ENCODE measurements at places on chromosomes 5 and 9. TPM values are rescaled to one million over a fixed set of nuclear protein-coding genes. Genes with fewer than 3 reads are reported as not detected.

Gene IFNE
- not detected for total RNA-seq

GRCh38 chr9:120837921-120838320 lies 4.8 kb downstream of the PSMD5 start:
- no peak for DNase-seq
- H3K27me3 ChIP-seq, result no peaks in the 10 kb centered on the region

GRCh38 chr5:132099905-132100304 lies 26.3 kb downstream of the CSF2 start:
- DNase-seq, result no peak
- peaks cover 1% of the 10 kb centered on the region for H3K36me3 ChIP-seq
- peak overlapping the region; percentile 93 for H3K27ac ChIP-seq
- no peaks in the 10 kb centered on the region for H3K27me3 ChIP-seq

- peaks cover 5% of the 10 kb centered on the region for H3K27me3 ChIP-seq
- no peak for DNase-seq
- H3K4me3 ChIP-seq, result no peak overlapping the region
- H3K27ac ChIP-seq, result no peak overlapping the region
- H3K36me3 ChIP-seq, result no peaks in the 10 kb centered on the region
These were observed 106.6 kb upstream of the DAP start for GRCh38 chr5:10867389-10868303.

DNA sequence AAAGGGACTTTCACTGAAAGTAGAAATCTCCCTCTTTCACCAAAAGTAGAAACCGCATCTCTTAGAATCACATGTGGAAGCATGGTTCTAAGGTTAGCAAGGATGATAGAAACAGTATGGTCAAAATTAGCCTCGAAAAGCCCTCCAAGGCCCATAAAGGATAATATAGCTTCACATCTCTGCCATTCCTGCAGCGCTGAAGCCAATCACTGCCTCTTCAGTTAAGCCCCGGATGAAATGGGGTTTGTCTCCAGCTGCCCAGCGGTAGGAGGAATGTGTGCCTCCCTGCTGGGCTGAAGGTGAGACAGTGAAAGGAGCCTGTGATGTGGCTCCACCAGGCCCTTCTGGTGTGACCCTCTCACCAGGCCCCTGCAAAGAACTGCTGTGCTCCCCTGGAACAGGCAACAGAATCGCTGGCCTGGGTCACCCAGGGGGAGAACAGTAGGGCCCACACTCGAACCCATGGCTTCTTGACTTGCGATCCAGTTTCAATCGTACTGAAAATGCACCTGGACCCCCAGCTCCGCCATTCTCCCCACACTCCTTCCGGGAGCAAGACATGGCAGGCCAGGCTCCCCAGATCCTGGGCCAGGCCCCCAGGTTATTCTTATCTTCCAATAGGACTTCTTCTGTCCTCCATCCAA lies 47.2 kb downstream of the CAMK2A start:
- H3K27me3 ChIP-seq, result no peaks in the 10 kb centered on the region
- H3K36me3 ChIP-seq, result no peaks in the 10 kb centered on the region
- no peak overlapping the region for H3K4me3 ChIP-seq
- H3K4me1 ChIP-seq, result no peaks in the 10 kb centered on the region
- H3K27ac ChIP-seq, result no peak overlapping the region

DNA sequence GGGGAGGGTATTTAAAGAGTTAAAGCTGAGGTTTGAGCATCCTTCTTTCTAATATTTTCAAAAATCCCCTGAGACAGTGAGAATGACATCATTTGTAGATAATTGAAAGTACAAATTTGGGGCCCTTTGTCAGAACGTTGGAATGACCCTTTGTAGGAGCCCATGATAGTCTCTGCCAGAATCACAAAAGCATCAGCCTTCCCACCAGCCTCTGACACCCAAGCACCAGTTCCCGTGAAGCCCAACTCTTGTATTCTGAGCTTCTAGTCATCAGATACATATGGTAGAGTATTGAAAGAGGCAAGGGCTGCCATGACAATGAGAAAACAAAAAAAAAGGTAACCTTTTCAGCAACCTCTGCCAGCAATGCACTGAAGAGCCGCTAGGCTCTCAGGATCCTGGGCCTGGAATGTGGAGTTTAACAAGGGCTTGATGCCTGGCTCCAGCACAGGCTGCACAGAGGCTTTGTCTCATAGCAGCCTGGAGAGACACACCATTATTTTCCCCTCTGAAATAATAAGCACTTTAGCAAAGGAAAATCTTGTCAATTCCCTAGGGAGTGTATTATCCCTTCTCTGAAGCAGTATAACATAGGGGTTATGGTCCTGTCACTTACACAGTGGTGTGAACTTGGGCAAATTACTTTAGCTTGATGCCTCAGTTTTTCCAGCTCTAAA lies 114.4 kb downstream of the ZNF608 start:
- no peak overlapping the region for H3K4me3 ChIP-seq
- no peak for DNase-seq
- H3K27me3 ChIP-seq, result peaks cover 33% of the 10 kb centered on the region
- H3K4me1 ChIP-seq, result no peaks in the 10 kb centered on the region

- peak overlapping the region; percentile 92 for H3K27ac ChIP-seq
- H3K27me3 ChIP-seq, result no peaks in the 10 kb centered on the region
- no peak for DNase-seq
- H3K36me3 ChIP-seq, result peaks cover 57% of the 10 kb centered on the region
- H3K4me1 ChIP-seq, result peaks cover 97% of the 10 kb centered on the region
- H3K4me3 ChIP-seq, result peak overlapping the region; percentile 20
These were observed 13.3 kb downstream of the LCP2 start for GRCh38 chr5:170284231-170284630.

DNA sequence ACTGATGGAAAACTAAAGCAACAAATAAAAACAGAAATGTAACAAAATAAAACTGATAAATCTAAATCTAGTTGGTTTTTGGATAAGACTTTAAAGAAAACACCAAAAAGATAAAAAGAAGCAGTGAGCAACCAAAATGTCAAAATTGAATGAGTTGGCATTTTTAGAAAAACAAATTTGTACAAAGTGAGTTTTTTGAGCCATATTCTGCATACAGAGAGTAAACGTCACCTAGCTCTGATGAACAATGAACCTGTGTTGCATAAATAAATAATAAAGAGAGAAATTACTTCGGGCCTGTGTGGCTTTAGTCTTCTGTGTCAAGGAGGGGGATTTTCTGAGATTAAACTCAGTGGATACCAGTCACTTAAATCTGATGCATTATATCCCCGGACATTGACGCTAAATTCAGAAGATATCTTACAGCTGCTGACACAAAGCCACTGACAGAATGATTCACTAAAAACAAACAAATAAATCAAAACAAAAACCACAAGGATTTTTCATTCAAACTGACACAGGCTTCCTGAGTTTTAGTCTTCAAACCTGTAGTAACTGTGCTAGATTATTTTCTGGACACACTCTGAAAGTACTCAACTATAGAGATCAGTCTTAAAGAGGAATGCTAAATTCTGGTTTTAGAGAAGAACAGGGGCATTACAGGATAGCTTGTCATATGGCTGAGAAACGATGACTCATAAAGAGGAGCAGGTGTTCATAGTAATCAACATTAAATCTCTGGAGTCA lies 403.5 kb upstream of the ST8SIA4 start:
- no peaks in the 10 kb centered on the region for H3K27me3 ChIP-seq
- DNase-seq, result no peak
- H3K4me3 ChIP-seq, result no peak overlapping the region
- H3K4me1 ChIP-seq, result no peaks in the 10 kb centered on the region
- no peaks in the 10 kb centered on the region for H3K36me3 ChIP-seq

DNA sequence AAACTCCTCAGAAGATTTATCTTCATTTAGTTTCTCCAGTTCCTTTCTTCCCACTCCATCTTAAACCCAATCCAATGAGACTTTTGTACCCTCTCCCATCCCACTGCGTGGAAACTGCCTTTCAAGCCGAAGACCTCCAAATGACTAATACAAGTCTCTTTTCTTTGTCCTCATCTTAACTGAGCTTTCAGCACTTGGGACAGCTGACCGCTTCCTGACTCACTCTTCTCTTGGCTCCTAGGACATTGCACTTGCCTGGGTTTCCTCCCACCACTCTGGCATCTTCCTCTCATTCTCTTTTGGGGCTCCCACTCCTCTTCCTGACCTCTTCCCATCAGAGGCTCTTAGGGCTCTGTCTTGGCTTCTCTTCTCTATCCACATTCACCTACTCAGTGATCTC lies 243.7 kb downstream of the HSPA4 start:
- H3K4me3 ChIP-seq, result no peak overlapping the region
- H3K36me3 ChIP-seq, result no peaks in the 10 kb centered on the region
- DNase-seq, result no peak
- no peaks in the 10 kb centered on the region for H3K27me3 ChIP-seq

Gene PCDHA9
- not detected for total RNA-seq

Gene MRPL36
- total RNA-seq, result 48.1 TPM

DNA sequence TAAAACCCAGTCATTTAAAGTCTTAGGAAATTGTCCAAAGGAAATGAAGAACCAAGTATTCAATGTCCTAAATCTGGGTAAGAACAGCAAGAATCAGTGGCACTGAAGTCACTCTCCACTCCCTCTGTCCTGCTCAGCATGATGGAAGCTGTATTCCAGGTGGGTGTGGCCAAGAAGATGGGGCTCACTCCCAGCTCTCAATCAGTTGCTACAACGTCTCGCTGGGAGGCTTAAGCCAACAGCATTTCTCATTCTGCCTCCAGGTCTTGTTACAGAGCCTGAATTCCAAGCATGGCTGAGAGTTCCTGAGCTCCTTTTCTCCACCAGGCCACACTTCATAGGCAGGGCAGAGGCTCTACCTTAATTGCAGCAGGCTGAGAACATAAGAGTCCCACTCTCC lies 41.2 kb upstream of the TRIO start:
- H3K27ac ChIP-seq, result no peak overlapping the region
- H3K4me3 ChIP-seq, result no peak overlapping the region
- H3K27me3 ChIP-seq, result peaks cover 17% of the 10 kb centered on the region
- DNase-seq, result no peak
- no peaks in the 10 kb centered on the region for H3K4me1 ChIP-seq

GRCh38 chr9:36878986-36879982 lies 154.8 kb downstream of the PAX5 start:
- H3K36me3 ChIP-seq, result no peaks in the 10 kb centered on the region
- peak; percentile 60 for DNase-seq
- H3K4me3 ChIP-seq, result peak overlapping the region; percentile 55

Gene CDC25C
- 22.6 TPM for total RNA-seq

Gene APBA1
- 1.2 TPM for total RNA-seq

DNA sequence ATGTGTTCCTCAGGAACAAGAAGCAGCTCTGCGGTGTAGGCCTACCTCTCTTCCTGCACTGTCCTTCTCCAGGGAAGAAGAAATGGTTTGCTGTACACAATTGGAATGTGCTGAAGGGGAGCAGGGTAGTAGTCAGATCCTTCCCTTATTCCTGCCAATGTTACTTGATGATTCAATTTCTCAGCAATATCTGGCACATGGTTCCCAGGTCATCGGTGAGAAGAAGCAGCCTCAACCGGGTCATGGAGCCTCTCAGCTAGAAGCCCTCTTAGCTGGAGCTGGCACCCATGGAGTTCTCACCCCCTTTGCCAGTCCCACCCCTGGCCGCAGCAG lies 36.9 kb downstream of the ACTBL2 start:
- H3K4me1 ChIP-seq, result no peaks in the 10 kb centered on the region
- H3K27ac ChIP-seq, result no peak overlapping the region
- H3K27me3 ChIP-seq, result peaks cover 8% of the 10 kb centered on the region
- no peak for DNase-seq
- no peak overlapping the region for H3K4me3 ChIP-seq

All from activated T-cell treated with anti-CD3 and anti-CD28 coated beads, Interleukin-2, amount 50 U/mL, for 72 hours (primary cell).